ENCODE measurements at places on chromosomes 13 and 19. TPM values are rescaled to one million over a fixed set of nuclear protein-coding genes. Genes with fewer than 3 reads are reported as not detected.
A peak's percentile ranks its signal among the peaks of the same experiment; 100 is the strongest.

Gene KLF2
- 53.1 TPM for total RNA-seq

Gene CYP4F12
- total RNA-seq, result 1.3 TPM

Gene FCAR
- total RNA-seq, result not detected

Gene CCL25
- not detected for total RNA-seq

Gene OR4F17
- total RNA-seq, result not detected

Gene ZNF730
- 0.12 TPM for total RNA-seq

DNA sequence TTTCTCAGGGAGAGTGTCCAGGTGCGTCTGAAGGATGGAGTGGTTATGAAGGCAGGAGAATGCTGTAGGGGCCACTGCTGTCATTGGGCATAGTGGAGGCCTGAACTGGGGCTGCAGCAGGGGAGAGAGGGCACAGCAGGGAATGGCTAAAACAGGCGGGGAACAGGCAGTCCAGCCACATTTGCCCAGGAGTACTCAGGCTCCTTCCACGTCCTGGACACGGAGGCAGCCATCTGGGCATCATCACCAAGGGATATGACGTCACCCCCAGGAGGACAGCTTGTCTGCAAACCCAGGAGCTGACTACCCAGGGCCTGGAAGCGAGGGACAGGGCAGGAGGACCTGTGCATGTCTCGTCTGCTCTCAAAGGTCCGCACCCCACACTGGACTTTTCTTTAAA, 22.2 kb downstream of the VSTM2B start:
- peaks cover 5% of the 10 kb centered on the region for H3K27me3 ChIP-seq
- H3K4me3 ChIP-seq, result no peak overlapping the region
- H3K36me3 ChIP-seq, result no peaks in the 10 kb centered on the region
- no peaks in the 10 kb centered on the region for H3K4me1 ChIP-seq
- no peak for DNase-seq
- H3K27ac ChIP-seq, result no peak overlapping the region

DNA sequence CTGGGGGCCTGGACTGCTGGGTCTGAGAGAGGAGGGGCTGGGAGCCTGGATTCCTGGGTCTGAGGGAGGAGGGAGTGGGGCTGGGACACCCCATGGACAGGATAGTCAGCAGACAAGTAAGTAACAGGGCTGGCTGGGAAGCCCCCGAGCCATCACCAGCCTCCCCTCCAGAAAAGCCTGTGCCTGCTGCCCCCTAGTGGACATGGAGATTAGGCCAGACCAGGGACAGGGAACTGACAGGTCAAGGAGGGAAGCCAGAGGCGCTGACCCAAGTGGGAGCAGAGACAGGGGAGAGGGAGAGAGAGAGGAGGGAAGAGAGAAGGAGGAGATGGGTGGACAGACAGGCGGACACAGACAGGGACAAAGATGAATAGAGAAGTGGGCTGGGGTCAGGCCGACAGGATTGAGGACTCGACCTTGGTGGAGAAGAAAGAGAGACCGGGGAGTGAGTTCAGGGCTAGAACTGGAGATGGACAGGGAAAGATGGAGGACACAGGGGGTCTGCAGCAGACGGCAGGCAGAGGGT, 6.7 kb upstream of the ERFL start:
- no peak overlapping the region for H3K4me3 ChIP-seq
- H3K27ac ChIP-seq, result no peak overlapping the region
- peak; percentile 76 for DNase-seq
- peaks cover 75% of the 10 kb centered on the region for H3K27me3 ChIP-seq
- H3K4me1 ChIP-seq, result no peaks in the 10 kb centered on the region

DNA sequence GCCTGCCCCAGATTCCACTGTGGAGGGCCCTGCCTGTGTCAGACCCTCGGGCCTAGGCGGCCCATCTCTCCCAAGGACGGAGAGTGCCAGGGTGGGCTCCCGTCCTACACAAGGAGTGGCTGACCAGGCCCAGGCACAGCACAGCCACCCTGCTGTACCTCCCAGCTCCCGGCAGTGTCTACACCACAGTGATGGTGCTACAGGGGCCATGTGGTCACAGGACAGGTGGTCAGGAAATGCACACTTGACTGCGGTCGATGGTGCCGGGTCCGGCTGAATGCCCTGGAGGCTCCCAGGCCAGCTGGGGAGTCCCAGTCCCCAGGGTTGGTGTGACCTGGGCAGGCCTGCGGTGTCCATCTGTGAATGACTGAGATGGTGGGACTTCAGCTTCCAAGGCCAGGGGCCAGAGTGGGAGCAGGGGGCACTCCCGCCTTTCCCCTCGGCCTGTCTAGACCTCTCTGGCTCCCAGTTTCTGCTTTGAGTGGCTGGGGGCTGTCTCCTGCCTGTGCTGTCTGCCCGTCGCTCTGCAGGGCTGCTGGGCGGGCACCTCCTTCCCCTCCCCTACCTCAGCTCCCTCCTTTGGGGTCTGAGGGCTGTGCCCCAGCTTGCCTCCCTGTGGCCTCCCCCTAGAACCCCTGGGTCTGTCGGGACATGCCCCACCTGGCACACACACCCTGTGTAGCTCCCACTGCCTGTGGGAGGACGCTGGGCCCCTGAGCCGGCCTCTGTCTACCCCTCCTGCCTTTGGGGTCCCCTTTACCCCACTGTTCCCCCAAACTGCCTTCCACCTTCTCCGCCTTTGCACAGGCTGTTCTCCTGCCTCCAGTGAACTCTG, 12.5 kb downstream of the DDA1 start:
- no peak overlapping the region for H3K27ac ChIP-seq
- H3K4me3 ChIP-seq, result no peak overlapping the region
- no peaks in the 10 kb centered on the region for H3K27me3 ChIP-seq
- no peak for DNase-seq
- no peaks in the 10 kb centered on the region for H3K4me1 ChIP-seq

DNA sequence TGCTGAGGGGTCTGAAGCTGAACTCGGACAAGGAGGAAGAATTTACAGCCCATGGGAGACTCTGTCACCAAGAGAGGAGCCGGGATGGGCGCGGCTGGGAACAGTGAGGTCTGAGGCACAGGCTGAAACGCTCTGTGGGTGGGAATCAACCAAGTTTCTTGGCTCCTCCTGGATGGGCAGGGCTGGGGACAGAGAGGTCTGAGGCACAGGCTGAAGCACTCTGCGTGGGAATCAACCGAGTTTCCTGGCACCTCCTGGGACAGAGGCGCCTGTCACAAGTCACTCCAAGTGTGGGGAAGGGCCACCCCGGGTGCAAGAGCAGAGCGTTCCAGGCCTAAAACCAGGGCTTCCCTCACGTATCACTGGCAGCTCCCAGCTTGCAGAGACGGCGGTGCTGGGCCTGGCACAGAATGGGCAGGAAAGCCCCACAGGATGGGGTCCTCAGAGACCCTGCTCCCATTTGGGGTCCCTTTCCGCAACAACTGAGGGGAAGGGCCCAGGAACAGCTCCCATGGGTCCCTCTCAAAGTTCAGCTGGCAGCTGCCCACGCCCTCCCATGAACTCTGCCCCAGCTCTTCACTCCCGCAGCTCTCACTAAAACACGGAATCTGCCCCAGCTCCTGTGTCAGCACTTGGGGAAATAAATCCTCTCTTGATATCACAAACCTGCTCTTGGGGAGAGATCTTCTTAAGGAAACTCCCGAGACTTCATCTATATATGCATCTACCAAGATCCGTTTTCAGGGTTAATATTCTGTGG, 18.5 kb downstream of the AP3D1 start:
- peaks cover 21% of the 10 kb centered on the region for H3K4me1 ChIP-seq
- peaks cover 93% of the 10 kb centered on the region for H3K36me3 ChIP-seq
- H3K27ac ChIP-seq, result peak overlapping the region; percentile 54
- H3K27me3 ChIP-seq, result no peaks in the 10 kb centered on the region

GRCh38 chr13:111265006-111265700, 55.3 kb upstream of the TEX29 start:
- H3K36me3 ChIP-seq, result no peaks in the 10 kb centered on the region
- H3K27me3 ChIP-seq, result no peaks in the 10 kb centered on the region
- no peaks in the 10 kb centered on the region for H3K4me1 ChIP-seq
- H3K4me3 ChIP-seq, result no peak overlapping the region

GRCh38 chr19:10797541-10798256, 38.3 kb downstream of the TMED1 start:
- H3K4me1 ChIP-seq, result peaks cover 13% of the 10 kb centered on the region
- H3K27me3 ChIP-seq, result no peaks in the 10 kb centered on the region
- no peak overlapping the region for H3K4me3 ChIP-seq
- no peak overlapping the region for H3K27ac ChIP-seq
- H3K36me3 ChIP-seq, result peaks cover 16% of the 10 kb centered on the region

GRCh38 chr19:17235300-17235970, 9.4 kb downstream of the OCEL1 start:
- peak overlapping the region; percentile 61 for H3K27ac ChIP-seq
- peak overlapping the region; percentile 44 for H3K4me3 ChIP-seq
- H3K4me1 ChIP-seq, result peaks cover 14% of the 10 kb centered on the region
- H3K36me3 ChIP-seq, result peaks cover 51% of the 10 kb centered on the region

DNA sequence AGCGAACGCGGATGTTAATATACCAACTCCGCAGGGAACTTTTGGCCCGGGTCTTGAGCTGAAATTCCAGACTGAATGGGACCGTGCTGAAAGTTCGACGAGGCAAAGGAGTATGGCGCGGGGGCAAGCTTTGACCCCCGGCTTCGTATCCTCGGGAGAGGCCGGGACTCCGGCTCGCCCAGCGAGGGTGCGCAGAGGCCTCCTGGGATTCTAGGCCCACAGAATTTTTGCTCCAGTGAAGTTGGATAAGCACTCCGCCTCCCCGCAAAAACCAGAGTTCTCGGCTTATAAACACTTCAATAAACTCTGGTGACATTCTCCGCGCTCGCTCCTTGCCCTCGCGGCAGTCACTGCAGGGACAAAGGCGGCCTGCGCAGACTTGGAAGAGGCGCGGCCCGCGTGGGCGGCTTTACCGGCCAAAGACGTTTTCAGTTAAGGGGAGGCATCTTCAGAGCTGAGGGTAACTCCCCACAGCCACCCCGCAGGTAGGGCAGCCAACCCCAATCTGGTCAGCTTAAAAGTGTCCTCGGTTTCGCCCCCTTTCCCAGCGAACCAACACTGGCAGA, 112.6 kb downstream of the KCNRG start:
- H3K36me3 ChIP-seq, result no peaks in the 10 kb centered on the region
- H3K27me3 ChIP-seq, result peaks cover 7% of the 10 kb centered on the region
- peak overlapping the region; percentile 100 for H3K27ac ChIP-seq
- peaks cover 2% of the 10 kb centered on the region for H3K4me1 ChIP-seq
- DNase-seq, result no peak
- peak overlapping the region; percentile 97 for H3K4me3 ChIP-seq

DNA sequence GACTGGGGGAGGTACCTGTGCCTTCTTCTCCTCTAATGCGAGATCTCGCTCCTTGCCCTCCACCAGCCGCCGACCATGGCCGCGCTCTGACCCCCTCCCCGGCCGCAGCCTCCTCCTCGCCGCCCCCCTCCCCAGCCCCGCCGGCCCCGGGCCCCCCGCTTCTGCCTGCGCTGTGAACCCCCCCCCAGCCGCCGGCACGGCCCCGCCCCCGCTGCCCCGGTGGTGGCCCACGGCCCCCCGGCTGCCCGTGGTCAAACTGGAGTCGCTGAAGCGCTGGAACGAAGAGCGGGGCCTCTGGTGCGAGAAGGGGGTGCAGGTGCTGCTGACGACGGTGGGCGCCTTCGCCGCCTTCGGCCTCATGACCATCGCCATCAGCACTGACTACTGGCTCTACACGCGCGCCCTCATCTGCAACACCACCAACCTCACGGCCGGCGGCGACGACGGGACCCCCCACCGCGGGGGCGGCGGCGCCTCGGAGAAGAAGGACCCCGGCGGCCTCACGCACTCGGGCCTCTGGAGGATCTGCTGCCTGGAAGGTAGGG, at the start of gene CACNG8:
TSS of gene CACNG8 (plus strand) at position 51 of the 545 bp plus-strand sequence.
- no peaks in the 10 kb centered on the region for H3K4me1 ChIP-seq
- peaks cover 75% of the 10 kb centered on the region for H3K27me3 ChIP-seq
- H3K27ac ChIP-seq, result no peak within 1 kb of the TSS
- DNase-seq, result no peak

DNA sequence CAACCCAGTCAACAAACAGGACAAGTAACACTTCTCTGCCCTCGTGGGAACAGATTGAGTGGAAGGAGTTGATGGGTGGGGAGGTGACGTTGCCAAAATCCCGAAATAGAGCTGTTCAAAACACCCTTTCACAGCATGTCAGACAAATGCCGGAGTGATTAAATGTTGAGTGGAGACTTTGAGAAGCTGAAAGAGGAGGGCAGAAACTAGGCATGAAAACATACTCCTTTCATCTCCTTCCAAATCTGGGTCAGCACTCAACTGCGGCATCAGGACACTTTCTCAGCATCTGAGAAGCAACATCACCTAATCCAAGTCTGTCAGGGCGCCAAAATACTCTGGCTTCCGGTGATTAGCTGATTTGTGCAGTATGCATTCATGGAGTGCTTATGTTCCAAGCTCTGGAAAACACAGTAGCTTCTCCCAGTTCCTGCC, 51.5 kb upstream of the MRI1 start:
- no peaks in the 10 kb centered on the region for H3K36me3 ChIP-seq
- no peak overlapping the region for H3K27ac ChIP-seq
- H3K4me1 ChIP-seq, result peaks cover 4% of the 10 kb centered on the region
- H3K27me3 ChIP-seq, result no peaks in the 10 kb centered on the region
- DNase-seq, result peak; percentile 19
- no peak overlapping the region for H3K4me3 ChIP-seq

DNA sequence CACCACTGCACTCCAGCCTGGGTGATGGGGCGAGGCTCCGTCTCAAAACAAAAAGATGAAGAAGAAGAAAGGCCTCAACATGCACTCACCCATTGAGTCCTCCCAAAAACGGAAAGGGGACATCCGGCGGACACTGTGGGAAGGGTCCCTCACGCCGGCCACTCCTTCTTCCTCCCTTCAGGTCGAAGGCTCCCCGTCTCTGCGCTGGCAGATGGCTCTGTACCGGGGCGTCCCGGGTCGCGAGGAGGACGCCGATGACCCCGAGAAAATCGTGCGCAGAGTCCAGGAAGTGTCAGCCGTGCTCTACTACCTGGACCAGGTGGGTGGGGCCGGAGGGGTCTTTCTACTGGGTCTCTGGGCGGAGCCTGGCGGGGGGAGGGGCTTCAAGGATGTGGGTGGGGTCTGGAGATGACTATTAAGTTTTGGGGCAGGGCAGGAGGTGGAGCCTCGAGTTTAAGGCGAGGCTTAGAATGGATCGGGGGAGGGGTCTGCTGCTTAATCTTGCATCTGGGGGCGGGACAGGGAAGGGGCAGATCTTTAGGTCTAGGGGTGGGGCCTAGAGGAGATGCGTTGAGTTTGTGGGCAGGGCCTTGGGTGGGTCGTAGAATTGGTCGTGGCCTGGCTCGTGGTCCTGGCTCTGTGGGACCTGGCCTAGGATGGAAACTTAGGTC, 90.2 kb downstream of the MAP4K1 start:
- no peak for DNase-seq
- H3K27me3 ChIP-seq, result peaks cover 11% of the 10 kb centered on the region
- no peak overlapping the region for H3K27ac ChIP-seq
- no peaks in the 10 kb centered on the region for H3K4me1 ChIP-seq
- no peak overlapping the region for H3K4me3 ChIP-seq

GRCh38 chr13:52738719-52739467, 727 bp downstream of the CNMD start:
- DNase-seq, result peak; percentile 7
- H3K4me3 ChIP-seq, result no peak overlapping the region
- peaks cover 63% of the 10 kb centered on the region for H3K27me3 ChIP-seq

Measured in heart right ventricle (tissue), 16 donors.